HFFc6 (cell line): ENCODE measurements at places on chromosomes 3 and 15. TPM values are rescaled to one million over a fixed set of nuclear protein-coding genes. Genes with fewer than 3 reads are reported as not detected.

The GPR176 gene
- total RNA-seq: 151 to 169 TPM (median 166 TPM) in 3 replicates

The EPHB3 gene
- 4.1 to 6.6 TPM (median 5.4 TPM) in 3 replicates for total RNA-seq

The RPL4 gene
- total RNA-seq: 2,871 and 2,887 TPM in 2 replicates

The SCAMP5 gene
- total RNA-seq: 6.7 and 12.5 TPM in 2 replicates

The TRIM59 gene
- 24.6 to 48.6 TPM (median 37.9 TPM) in 3 replicates for total RNA-seq

The SLC12A1 gene
- not detected in 3 replicates for total RNA-seq

The WNT7A gene
- not detected in 3 replicates for total RNA-seq

The GOLGA6L7 gene
- total RNA-seq: not detected in 3 replicates

The CCDC80 gene
- total RNA-seq: 328 to 410 TPM (median 388 TPM) in 3 replicates

The C3orf18 gene
- 12.6 and 14.0 TPM in 2 replicates for total RNA-seq

The TNFAIP8L3 gene
- 0.17 and 0.37 TPM in 2 replicates for total RNA-seq

The JMJD7 gene
- total RNA-seq: 4.9 and 8.1 TPM in 2 replicates

The KLHDC8B gene
- total RNA-seq: 18.4 and 21.8 TPM in 2 replicates

The KY gene
- total RNA-seq: 0.16 TPM in 1 of 3 replicates, not detected in the others

The DNAJB8 gene
- not detected in 3 replicates for total RNA-seq

The CFAP91 gene
- not detected in 3 replicates for total RNA-seq

The PIK3CB gene
- 12.7 to 15.8 TPM (median 15.6 TPM) in 3 replicates for total RNA-seq

The ETV5 gene
- 51.9 to 53.8 TPM (median 53.7 TPM) in 3 replicates for total RNA-seq

The CDV3 gene
- total RNA-seq: 161 to 188 TPM (median 163 TPM) in 3 replicates

The GP5 gene
- total RNA-seq: not detected in 3 replicates

The NRROS gene
- 0.09 to 0.13 TPM in 2 of 3 replicates, not detected in the other for total RNA-seq

The SYNPR gene
- total RNA-seq: not detected in 3 replicates

The TF gene
- 0.13 TPM in 1 of 3 replicates, not detected in the others for total RNA-seq

The STAC gene
- not detected in 3 replicates for total RNA-seq

The TM4SF4 gene
- total RNA-seq: 0.36 to 0.89 TPM (median 0.69 TPM) in 3 replicates

The SST gene
- not detected in 3 replicates for total RNA-seq

The ZNF620 gene
- 0.48 to 0.54 TPM (median 0.52 TPM) in 3 replicates for total RNA-seq

The CYP1A2 gene
- total RNA-seq: not detected in 3 replicates

The DZIP1L gene
- 6.6 and 9.7 TPM in 2 replicates for total RNA-seq

The RARRES1 gene
- total RNA-seq: 0.24 to 1.3 TPM (median 0.80 TPM) in 3 replicates

The GYG1 gene
- total RNA-seq: 73.6 to 77.5 TPM (median 77.0 TPM) in 3 replicates

The NRG4 gene
- total RNA-seq: not detected in 3 replicates

The TRH gene
- total RNA-seq: not detected in 3 replicates

The GRAMD1C gene
- total RNA-seq: 5.7 to 6.8 TPM (median 6.7 TPM) in 3 replicates

The OR5K2 gene
- not detected in 2 replicates for total RNA-seq

The SLC35G2 gene
- total RNA-seq: 17.8 to 21.9 TPM (median 21.9 TPM) in 3 replicates

The DAZL gene
- total RNA-seq: not detected in 3 replicates

The EXD1 gene
- total RNA-seq: not detected in 3 replicates

The TMCO5A gene
- not detected in 3 replicates for total RNA-seq

The GABRB3 gene
- 0.92 to 5.2 TPM (median 5.0 TPM) in 3 replicates for total RNA-seq

The KBTBD12 gene
- not detected in 3 replicates for total RNA-seq

The TIMP4 gene
- total RNA-seq: 0.18 to 1.2 TPM (median 0.23 TPM) in 3 replicates

The ZMAT3 gene
- total RNA-seq: 70.6 and 100 TPM in 2 replicates

The DPH3 gene
- total RNA-seq: 39.2 to 45.1 TPM (median 43.2 TPM) in 3 replicates

The IQCH gene
- total RNA-seq: 1.5 to 1.6 TPM (median 1.6 TPM) in 3 replicates

The LMAN1L gene
- not detected in 3 replicates for total RNA-seq

The CRYBG3 gene
- 10.9 to 13.0 TPM (median 11.4 TPM) in 3 replicates for total RNA-seq

The MKRN2OS gene
- not detected in 3 replicates for total RNA-seq

The ITIH1 gene
- not detected in 3 replicates for total RNA-seq

The ZBED2 gene
- 0.13 and 0.20 TPM in 2 replicates for total RNA-seq

The SEMA3B gene
- 15.1 to 25.0 TPM (median 24.7 TPM) in 3 replicates for total RNA-seq

The SUCNR1 gene
- total RNA-seq: not detected in 3 replicates

The RFC4 gene
- 14.3 and 19.8 TPM in 2 replicates for total RNA-seq

The MINDY2 gene
- 29.1 to 32.1 TPM (median 29.2 TPM) in 3 replicates for total RNA-seq

The SATB1 gene
- 2.1 and 6.2 TPM in 2 replicates for total RNA-seq

The GRK7 gene
- not detected in 3 replicates for total RNA-seq

The METTL6 gene
- 17.9 to 20.4 TPM (median 19.9 TPM) in 3 replicates for total RNA-seq

The TMEM266 gene
- 0.16 and 0.17 TPM in 2 replicates for total RNA-seq

The GPR171 gene
- not detected in 3 replicates for total RNA-seq

The MCTP2 gene
- 0.82 to 6.5 TPM (median 4.7 TPM) in 3 replicates for total RNA-seq
